ENCODE measurements at places on chromosomes 12 and 14.

DNA sequence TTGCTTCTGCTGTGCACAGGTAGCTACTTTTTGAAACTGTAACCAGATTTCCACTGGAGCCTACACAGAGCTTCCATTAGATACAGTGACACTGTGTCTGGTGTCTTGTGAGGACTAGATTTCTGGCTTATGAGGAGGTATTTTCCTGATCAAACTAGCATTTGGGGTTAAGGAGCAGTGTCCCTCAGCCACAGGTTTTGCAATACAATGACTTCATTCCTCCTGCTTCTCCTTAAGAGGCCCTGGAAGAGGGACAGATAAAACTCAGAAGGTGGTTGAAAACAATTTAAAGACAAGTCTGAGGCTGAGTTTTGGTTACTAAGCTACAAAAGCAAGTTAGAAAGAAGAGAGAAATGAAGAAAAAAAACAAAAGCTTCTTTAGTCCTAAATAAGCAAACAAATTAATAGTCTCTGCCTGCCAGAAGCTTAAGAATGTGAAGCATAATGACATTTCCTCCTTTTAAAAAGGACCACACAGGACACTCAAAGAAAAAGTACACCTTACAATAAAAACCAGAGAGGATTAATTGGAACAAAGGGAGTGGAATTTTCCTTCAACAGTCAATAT lies 53.0 kb downstream of the PKP2 start:
- DNase-seq = no peak

DNA sequence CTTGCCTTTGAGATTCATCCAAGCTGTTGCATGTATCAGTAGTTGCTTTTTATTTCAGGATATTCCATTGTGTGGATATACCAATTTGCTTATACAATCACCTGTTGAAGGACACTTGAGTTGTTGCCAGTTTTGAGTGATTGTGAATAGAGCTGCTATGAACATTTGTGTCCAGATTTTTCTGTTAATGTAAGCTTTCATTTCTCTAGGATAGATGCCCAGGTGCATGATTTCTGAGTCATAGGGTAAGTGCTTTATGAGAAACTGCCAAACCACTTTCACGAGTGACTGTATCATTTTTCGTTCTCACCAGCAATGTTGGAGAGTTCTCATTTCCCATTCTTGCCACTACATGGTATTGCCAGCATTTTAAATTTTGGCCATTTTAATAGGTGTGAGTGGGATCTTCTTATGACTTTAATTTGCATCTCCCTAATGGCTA lies 434.6 kb upstream of the RGS6 start:
- no peak for DNase-seq

DNA sequence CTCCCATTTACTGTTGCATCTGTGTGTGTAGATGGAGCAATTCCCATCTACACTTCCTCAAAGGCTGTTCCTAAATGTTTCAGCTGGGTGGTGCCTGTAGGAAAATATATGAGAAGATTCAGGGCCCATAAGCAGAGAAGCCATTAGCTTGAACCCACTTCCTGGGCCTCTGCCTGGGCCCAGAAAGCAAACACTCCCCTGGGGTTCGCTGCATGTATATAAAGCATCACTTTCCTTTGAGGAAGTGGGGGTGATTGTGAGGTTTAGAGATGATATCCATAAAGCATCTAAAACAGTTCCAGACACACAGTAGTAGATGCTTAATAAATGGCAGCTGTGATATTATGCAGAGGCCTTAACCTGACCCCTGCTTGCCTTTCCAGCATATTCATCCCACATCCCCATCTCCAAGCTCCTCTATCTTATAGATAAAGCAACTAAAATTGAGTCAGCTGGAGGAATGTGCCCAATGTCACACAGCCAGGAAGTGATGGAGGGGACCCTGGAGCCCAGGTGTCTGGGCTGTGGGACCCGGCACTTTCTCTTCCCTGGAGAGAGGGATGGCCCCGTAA lies 280.0 kb upstream of the CRY1 start:
- no peak for DNase-seq

DNA sequence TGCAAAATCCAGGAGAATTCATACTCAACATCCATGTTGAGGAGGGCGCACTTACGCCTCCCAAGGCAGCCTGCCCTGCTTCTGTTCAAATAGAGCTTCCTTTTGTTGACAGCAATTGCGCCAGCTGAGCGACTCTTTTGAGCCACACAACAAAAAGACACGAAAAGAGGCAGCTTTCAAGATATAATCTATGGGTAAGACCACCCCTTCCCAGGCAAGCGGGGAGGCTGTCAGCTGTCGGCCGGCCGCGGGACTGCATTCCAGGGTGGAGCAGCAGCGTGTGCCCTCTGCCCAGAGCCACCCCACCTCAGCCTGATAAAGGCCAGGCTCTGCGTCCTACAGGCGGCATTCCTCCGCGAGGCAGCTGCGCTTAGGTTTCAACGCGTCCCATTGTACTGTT lies 15.8 kb upstream of the STAB2 start:
- no peak for DNase-seq

DNA sequence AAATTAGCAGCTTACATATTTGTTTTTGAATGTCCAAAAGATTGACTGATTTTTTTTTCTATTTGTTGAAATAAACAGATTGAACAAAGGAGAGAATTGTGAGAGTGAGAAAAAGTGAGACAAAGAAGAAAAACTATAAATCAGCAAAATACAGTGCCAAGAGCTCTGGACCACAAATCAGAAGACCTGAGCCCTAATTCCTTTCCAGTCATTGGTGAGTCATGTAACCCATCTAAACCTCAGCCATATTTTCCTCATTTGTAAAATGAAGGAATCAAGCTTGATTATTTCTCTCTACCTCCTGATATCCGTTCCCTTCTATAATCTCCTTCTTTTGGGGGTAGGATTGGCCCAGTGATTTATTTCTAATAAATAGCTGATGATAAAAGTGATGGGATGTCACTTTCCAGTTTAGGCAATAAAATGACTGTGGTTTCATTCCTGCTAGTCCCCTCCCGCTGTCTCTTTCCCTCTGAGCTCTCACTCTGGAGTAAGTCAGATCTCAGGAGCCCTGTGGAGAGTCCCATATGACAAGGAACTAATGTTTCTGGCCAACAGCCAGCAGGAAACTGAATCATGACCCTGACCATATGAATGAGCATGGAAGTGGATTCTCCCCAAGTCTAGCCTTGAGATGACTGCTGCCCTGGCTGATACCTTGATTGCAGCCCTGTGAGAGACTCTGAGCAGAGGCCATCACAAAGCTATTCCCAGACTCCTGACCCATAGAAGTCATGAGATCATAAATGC lies 218.9 kb downstream of the ACSS3 start:
- DNase-seq = peak; percentile 13

DNA sequence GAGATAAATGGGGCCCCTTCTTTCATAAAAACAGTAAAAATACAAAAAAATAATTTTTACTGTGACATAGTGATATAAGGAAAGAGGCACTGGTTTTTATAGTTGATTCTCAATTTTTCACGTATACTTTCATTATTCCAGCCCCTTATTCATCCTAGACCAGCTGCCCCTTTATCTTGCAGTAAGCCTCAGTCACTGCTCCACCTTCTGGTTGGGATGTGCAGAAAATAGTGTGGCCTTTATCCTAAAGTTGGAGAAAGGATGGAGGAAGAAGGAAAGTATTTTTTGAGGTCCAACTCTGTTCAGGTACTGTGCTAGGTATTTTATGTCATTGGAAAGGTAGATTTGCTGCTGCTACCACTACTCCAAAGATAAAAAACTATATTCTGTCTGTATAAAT lies 172.7 kb downstream of the ANO6 start:
- DNase-seq = no peak

GRCh38 chr12:133202493-133203343 lies 21.4 kb downstream of the ZNF268 start:
- no peak for DNase-seq

All from adrenal gland (tissue), 19 donors.